HT1080 (cell line): ENCODE measurements at places on chromosomes 2 and 18. TPM values are rescaled to one million over a fixed set of nuclear protein-coding genes. Genes with fewer than 3 reads are reported as not detected.

The CCL20 gene
- total RNA-seq = 0.23 and 0.92 TPM in 2 replicates

The KIF5C gene
- 4.7 and 5.4 TPM in 2 replicates for total RNA-seq

The FOXD4L1 gene
- 0.05 TPM in 1 of 2 replicates, not detected in the other for total RNA-seq

DNA sequence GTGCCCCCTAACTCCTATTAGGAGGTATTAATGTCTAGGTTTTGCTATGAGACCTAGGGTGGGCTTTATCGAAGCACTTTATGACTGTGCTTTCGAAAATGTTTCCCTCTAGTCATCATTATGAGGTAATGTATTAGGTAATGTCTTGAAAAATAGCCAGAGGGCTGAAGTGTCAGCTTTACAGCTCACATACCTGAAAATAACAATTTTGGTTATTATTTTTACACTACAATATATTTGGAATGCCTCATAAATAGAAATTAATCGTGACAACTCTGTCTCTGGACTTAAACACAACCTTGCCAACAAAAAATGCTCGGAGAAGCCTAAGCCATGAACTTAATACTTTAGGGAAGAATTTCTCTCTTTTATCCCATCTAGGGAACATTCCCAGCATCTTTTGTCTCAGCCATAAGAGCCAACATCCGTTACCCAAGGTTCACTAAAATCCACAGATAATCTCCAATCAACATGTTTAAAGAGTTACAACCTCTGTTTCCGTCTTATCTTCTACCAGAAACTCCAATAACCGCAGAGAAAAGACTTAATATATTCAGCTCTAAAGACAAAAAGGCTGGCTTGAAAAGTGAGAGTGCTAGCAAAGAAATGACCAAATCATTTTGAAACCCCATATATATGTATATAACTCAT, 130.9 kb upstream of the RND3 start:
- DNase-seq = no peak

DNA sequence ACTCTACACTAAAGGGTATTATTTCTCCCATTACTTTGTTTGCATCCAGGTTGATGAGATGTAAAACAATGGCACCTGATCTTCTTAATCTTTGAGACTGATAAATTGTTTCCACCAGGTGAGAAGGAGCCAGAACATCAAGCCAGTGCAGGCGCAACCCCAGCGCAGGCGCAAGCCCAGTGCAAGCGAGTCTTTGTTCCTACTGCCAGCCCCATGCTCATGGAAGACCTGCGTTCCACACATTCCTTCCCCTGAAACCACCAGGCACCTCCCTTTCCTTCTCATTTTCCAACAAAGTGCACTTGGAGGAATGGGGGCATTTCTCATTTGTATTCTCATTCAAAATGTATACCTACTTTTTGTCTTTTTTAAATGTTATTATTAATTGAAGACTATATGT, 188.7 kb upstream of the SMAD2 start:
- DNase-seq = no peak

DNA sequence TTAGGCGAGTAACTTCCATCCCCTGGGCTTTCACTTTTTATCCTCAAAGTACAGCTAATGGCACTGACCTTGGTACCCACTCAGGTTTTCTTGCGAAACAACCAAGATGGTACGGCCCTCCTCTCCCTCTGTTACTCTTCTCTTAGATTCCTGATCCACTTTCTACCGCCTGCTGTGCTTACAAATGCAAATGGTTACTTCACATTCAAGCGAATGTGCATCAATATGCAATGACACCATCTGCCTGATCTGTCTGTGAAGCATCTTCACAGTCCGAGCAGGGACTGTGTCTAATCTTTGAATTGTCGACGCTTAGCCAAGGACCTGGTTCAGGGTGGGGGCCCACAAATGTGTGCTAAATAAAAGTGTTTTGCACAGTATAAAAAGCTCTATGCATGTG, 112.2 kb downstream of the TRIB2 start:
- no peak for DNase-seq

GRCh38 chr2:30847841-30848240, 40.6 kb upstream of the CAPN13 start:
- DNase-seq = no peak

- DNase-seq = no peak
Observed at GRCh38 chr2:215900843-215901242, 112.5 kb downstream of the MREG start.

GRCh38 chr18:37519510-37520135, 46.0 kb downstream of the CELF4 start:
- no peak for DNase-seq

DNA sequence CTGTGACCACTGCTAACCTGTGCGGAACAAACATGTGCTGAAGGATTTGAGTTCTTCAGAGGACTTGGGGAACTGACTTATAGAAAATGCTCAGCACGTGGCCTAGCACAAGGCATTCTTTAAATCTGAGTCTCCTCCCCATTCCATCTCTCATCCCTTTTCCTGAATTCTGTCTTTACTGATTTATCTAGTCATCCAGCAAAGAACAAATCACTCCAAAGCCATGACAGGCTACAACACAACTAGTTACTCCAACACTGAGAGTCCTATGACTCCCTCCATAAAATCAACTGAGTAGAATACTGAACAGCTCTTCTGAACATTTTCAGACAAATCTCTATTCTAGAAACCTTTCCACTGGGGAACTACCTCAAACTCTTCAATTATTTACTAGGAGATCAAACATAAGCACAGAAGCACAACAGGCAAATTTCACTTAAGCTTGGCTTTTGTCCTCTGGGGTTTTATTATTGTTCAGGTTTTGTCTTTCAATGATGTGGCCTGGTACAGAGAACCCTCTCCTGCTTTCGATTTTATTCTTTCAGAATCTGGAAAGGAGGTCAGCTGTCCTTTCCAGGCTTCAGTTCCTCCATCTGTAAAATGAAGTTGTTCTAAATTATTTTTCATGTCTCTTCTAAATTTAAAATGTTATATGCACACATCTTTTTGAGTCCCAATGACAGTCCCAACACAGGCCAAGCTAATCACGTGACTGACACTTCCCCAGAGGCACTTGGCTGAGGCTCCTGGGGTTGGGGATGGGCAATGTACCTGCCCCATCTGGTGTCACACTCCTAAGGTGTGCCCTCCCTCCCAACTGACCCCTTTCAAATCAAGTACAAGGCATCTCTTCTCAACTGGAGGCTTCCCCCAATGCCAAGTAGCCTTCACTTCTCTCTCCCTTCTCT, 31.8 kb downstream of the RNU4ATAC start:
- peak; percentile 1 for DNase-seq
